ENCODE measurements at places on chromosomes 7 and 10. TPM values are rescaled to one million over a fixed set of nuclear protein-coding genes. Genes with fewer than 3 reads are reported as not detected.

RBP3 gene
- polyA plus RNA-seq = not detected

FAM24B gene
- polyA plus RNA-seq = 2.8 TPM

TET1 gene
- 1.4 TPM for polyA plus RNA-seq

SEMA3E gene
- polyA plus RNA-seq = 0.10 TPM

FAM241B gene
- 3.0 TPM for polyA plus RNA-seq

TMEM176B gene
- 131 TPM for polyA plus RNA-seq

FAM221A gene
- 3.7 TPM for polyA plus RNA-seq

ATRNL1 gene
- polyA plus RNA-seq = 8.1 TPM
